ENCODE measurements at places on chromosomes 5 and 9.

DNA sequence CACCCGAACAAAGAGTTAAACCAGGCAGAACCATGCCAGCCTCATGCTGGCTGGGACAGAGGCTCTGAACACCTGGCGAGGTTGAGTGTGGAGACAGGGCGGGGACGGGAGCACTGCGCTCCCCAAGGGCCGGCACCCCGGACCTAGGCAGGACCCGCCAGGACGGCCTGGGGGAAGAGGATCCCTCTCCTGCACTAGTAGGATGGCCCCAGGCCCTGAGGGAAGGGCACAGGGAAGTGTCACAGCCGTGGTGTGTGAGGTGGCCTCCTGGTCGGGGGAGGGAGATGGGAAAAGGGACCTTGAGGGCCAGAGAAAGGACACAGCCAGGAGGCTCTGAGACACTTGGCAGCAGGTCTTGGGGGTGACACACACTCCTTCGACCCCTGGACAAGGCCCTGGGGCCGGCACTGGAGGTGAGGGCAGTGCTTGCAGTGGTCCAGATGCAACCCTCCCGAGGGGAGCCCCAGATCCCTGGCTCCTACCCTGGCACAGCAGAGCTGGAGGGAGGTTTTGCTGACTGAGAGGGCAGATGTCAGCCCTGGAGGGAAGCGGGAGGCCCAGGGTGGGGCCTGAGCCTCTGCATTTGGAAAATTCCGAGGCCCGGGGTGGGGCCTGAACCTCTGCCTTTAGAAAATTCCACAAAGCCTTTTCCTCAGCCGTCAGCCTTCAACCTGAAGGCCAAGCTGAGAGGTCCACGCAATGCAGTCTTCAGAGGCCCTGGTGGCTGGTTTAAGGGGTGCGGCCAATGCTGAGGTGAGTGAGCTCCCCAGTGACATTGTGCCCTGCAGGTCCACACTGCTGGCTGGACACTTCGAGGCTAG, 24.8 kb upstream of the TERT start:
- DNase-seq = no peak

DNA sequence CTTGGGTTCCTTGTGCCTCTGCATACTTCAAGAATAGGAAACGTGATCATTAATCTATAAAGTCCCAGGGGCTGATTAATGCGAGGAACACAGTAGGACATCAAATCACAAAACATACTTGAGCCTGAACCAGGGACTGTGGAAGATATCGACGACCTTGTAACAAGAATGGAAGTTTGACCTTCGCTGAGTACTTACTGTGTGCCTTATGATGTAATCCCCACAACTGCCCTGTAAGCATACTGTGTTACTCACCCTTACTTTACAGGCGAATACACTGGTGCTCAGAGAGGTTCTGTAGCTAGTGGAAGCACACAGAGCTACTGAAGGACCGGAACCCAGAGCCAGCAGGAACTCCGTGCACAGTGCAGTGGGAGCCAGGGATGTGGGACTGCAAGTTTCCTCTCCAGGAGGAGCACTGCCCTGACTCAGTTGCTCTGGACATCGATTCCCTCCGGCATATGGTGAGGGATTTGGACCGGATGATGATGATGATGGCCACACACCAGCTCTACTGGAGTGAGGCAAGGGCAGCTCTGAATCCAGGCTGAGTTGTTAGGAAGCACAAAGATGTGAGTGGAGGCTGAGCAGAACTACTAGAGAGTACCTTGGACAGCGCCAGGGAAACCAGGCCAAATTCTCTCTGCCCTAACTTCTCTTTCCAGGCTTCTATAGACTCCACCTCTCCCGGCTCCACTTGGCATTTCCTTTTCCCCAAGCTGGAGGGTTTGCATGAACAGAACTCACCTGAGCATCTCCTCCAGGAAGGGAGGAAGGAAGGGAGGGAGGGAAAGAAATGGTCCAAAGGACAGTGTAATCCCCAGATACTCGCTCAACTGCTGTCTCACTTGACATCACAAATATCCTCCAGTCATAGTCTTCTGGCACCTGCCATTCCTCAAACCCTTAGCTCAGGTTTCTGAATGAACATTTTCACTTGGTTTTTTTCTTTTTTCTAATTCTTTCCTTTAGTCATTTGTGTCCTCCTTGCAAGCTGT, 1.5 kb upstream of the GABBR2 start:
- DNase-seq = peak; percentile 16

DNA sequence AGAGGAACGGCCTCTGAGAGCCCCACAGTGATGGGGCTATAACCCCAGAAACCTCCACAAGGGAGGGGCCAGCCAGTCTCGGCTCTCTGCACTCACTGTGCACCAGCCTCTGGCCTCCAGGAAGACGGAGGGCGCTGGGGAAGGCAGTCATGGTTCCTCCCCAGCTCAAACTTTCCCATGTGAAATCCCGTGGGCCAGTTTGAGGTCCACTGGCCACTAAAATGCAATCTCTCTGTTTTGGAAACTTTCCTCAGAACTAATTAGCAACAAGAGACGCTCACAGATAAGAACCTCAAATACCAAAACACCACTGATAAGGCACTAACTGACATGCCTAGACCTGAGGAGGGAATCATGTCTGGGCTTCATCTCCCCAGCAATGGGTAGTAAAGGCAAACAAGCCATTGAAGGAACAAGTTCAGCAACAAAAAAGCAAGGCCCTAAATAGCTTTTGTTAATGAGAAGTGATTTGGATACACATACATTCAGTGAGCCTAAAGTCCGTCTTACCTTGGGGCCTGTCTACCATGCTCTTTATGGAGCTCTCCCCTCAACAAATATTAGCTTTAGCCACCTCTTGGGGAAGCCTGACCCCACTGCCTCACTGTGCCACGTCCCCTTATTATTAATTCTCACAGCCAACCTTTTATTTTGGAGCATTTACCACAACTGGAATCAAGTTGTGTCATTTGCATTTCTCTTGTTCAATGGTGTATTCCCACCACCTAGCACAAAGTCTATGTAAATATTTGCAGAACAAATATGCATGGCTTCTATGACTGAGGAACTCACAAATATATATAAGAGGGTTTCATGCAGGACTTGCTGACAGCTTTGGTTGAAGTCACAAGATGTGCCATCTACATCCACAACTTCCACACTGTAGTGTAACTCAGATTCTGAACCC, 56.1 kb upstream of the GLRX start:
- DNase-seq = peak; percentile 27

DNA sequence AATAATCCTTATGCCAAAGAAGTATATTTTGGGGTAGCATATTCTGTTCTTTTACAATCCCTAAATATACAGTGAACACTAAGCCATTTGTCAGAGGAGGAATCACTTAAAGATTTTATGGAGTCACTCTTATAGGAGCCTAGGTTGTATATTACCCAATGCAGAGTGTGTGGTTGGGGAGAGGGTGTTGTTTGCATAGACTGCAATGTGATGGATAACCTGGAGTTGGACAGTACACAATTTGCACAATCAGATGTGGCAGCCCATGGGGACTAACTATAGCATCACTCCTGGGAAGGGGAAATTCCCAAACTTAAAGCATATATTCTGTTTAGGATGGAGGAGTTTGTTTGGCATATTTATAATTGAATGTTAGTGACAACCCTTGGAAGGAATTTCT, 9.6 kb upstream of the NDFIP1 start:
- DNase-seq = no peak

GRCh38 chr5:110549301-110549700, 177.2 kb downstream of the TMEM232 start:
- DNase-seq = no peak

GRCh38 chr9:14309403-14309802, 4.5 kb downstream of the NFIB start:
- no peak for DNase-seq

- no peak for DNase-seq
Measured at GRCh38 chr5:40991981-40992559, 79.1 kb downstream of the MROH2B start.

- DNase-seq = no peak
Measured at GRCh38 chr5:111248571-111248970, 24.4 kb downstream of the CAMK4 start.

DNA sequence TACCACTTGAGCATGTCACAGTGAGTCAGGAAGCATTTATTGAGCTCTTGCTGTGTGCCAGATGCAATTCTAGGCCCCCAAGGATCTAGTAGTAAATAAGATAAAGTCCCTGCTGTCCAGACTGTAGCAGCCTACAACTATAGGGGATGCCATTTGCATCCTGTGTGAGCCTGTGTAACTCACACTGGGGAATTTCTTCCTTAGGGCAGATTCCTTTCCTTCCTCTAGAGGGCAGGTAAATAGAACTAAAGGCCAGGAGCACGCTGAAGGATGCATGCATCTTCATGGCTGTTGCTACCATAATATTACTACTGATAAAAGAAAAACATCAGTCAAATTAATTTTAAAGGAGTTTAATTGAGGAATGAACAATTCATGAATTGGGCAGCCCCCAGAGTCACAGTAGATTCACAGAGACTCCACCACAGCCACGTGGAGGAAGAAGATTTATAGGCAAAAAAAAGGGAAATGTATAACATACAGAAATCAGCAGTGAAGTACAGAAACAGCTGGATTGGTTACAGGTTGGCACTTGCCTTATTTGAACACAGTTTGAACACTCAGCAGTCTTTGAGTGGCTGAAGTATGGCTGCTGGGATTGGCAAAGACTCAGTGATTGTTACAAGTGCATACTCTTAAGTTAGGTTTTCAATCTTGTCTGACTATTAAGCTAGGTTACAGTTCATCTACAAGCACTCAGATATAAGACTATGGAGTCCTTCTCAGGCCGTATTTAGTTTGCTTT, 98.9 kb downstream of the ACTL7B start:
- DNase-seq = no peak

Data from erythroblast (primary cell).